NCI-H1436 (cell line): ENCODE measurements at places on chromosomes 7 and 10.

DNA sequence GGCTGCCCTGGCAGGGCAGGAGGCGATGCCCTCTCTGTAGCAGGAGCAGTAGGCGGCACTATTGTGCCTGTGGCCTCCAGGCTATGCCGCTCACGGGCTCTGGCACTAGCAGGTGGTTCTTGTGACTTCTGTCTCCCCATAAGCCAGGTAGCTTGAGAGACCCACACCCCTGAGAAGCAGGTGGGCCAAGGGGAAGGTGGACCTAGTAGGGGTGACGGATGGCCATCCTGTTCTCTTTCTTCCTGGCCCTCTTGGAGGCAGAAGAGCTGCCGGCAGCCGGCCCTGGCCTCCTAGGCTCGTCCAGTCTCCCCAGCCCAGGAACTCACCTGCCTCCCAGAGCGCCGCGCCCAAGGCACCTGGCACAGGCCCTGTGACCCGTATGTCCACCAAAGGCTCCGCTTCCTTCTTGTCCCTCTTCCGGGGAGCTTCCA is 15.4 kb downstream of the MMRN2 start:
- no peak for DNase-seq

GRCh38 chr10:488081-488932 is 201.2 kb downstream of the DIP2C start:
- DNase-seq = no peak

DNA sequence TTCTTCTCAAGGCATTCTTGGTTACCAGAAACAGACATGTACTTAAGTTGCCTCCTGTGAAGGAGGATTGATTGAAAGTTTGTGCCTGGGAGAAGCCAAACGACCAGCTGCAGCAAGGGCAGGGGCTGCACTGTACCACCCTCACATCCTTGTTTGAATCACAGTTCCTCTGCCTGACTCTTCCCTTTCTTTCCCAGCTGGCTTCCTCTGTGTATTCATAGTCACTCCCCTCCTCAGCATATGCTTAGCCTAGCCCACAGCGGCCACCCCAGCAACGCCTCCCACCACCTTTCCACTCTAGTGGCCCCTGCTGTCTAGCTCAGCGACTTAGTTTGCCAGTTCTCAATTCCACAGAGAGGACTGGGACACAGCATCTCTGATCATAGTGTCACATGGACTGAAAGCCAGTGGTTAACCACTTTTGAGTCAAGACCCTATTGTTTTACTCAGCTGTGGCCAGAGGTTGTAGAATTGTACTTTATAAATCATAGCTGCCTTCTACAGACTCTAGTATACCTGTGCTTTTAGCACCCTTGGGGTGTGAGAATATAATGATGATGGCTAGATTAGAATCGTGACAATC is 643.0 kb downstream of the SUGCT start:
- no peak for DNase-seq

DNA sequence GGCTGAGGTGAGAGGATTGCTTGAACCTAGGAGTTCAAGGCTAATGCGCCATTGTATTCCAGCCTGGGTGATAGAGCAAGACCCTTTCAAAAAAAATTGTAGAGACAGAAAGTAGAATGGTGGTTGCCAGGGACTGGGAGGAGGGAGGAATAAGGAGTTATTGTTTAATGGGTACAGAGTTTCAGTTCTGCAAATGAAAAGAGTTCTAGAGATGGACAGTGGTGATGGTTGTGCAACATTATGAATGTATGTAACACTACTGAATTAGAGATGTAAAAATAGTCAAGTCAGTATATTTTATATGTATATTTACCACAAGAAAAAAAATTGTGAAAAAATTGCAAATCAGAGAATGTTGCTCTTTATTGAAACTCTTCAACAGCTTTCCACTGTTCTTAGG is 266.5 kb upstream of the NPY start:
- DNase-seq = no peak

DNA sequence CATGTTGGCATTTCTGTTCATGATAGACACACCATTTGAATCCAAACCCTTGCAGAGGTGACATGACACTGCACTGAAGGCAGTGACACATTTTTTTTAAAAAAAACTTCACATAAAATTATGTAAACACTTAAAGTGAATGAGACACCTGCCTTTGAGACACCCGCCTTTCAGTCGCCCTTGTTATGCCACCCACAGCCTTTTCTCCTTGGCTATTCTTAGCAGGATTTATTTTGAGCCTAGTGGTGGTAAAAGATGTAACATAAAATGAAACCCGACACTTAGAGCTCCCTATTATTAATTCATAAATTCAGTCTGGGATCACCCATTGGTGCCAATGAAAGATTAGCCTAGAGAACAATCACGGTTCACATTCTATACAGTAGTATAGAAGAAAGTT is 161.3 kb downstream of the DYNC1I1 start:
- DNase-seq = peak; percentile 68

GRCh38 chr7:112092709-112093395 is 113.3 kb downstream of the DOCK4 start:
- no peak for DNase-seq

- no peak for DNase-seq
These were observed 191.8 kb downstream of the PTPRN2 start for GRCh38 chr7:158395780-158396278.

GRCh38 chr7:142461437-142461836 is 203.6 kb upstream of the PRSS58 start:
- no peak for DNase-seq
